Kasumi-1 (cell line): ENCODE measurements at places on chromosomes 11 and 22.

GRCh38 chr11:34269694-34270245 is 88.0 kb downstream of the ABTB2 start:
- no peak for DNase-seq

GRCh38 chr11:13045734-13046133 is 36.6 kb downstream of the RASSF10 start:
- no peak for DNase-seq

DNA sequence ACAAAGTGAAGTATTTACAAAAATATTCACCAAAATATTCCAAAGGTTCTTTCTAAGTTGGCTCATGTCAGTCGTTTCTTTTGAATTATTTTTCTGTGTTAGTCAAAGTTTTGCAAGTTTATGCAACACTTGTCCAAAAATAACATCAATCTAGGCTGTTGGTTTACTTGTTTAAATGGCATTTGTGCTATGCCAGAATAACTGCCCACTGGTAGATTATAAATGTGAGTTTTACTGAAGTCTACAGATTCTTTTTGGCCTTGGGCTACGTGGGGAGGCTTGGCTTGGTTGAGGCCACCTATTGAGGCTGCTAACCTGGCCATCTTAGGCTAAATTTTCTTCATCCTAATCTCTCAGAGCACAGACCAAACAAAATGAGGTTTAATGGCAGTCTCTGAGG is 1091.9 kb upstream of the RAG2 start:
- no peak for DNase-seq

DNA sequence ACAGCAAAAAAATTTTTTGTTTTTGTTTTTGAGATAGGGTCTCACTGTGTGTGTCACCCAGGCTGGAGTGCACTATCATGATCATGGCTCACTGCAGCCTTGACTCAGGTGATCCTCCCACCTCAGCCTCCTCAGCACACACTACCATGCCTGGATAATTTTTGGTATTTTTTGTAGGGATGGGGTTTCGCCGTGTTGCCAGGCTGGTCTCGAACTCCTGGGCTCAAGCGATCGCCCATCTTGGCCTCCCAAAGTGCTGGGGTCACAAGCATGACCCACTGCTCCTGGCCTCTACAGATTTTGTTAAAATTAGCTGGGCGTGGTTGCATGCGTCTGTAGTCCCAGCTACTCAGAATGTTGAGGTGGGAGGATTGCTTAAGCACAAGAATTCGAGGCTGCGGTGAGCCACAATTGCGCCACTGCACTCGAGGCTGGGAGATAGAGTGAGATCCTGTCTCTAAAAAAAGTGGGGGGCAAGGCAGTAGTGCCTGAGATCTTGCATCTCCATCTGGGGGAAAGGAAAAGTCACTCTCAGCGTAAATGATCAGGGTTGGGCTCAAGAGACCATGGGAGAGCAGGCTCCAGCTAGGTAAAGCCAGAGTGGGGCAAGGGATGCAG is 10.6 kb upstream of the DGKZ start:
- peak; percentile 88 for DNase-seq

GRCh38 chr11:57434640-57435546 is 8.0 kb upstream of the SLC43A3 start:
- DNase-seq = peak; percentile 17

GRCh38 chr11:38577769-38578168 is 1979.7 kb upstream of the RAG2 start:
- no peak for DNase-seq
